Brain (organoid and tissue), 16 donors: ENCODE measurements at places on chromosomes 11 and 22. TPM values are rescaled to one million over a fixed set of nuclear protein-coding genes. Genes with fewer than 3 reads are reported as not detected.

Gene OR51B4
- polyA plus RNA-seq: not detected

Gene OR10AG1
- polyA plus RNA-seq: not detected

Gene GAB4
- polyA plus RNA-seq: not detected

Gene PLAAT5
- 1.5 TPM for polyA plus RNA-seq

Gene SAC3D1
- polyA plus RNA-seq: 44.9 TPM

Gene GGTLC3
- polyA plus RNA-seq: not detected

Gene OR52E6
- polyA plus RNA-seq: not detected

Gene FADS1
- polyA plus RNA-seq: 103 TPM

- DNase-seq: no peak
These were observed 540 bp downstream of the ADM start for GRCh38 chr11:10305262-10305963.

DNA sequence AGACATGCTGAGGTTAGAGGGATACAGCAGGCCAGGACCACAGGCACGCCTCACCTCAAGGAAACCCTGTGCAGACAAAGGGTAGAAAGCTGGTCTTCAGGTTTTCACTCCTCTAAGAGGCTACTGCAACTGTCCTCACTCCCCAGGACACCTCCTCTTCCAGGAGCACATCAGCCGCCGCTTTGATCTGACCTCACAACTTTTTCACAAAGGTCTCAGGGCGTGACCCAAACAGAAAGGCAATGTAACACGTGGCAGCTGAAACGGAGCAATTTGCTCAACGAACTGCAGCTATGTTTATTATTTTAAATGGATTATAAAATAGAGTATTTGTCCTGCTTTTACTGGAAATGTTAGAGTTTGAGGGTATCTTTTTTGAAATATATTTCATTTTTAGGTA lies 46.1 kb downstream of the LARGE1 start:
- DNase-seq: no peak

DNA sequence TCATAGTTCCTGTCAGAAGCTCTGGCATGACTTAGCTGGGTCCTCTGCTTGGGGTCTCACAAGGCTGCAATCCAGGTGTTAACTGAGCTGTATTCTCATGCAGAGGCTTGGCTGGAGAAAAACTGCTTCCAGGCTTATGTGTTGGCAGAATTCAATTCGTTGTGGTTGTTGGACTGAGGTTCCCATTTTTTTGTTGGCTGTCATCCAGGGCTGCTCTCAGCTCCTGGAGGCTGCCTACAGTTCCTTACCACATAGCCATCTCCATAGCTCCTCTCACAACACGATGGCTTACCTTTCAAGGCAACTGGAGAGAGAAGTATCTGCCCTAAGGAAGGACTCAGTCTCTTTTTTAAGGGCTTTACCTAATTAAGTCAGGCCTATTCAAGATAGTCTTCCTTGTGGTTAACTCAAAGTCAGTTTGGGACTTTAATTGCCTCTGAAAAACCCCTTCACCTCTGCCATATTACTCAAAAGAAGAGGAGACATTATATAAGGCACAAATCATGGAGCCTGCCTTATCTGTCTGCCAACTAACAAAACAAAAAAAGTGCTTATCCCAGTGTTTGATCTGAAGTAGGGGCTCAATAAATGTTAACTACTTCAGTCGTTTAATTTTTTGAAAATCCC lies 35.2 kb downstream of the OR2AG2 start:
- DNase-seq: no peak

GRCh38 chr11:44177905-44178304 lies 82.4 kb downstream of the EXT2 start:
- no peak for DNase-seq

GRCh38 chr11:45180179-45180847 lies 33.9 kb downstream of the PRDM11 start:
- peak; percentile 77 for DNase-seq

GRCh38 chr22:26800858-26801257 lies 143.5 kb downstream of the MIAT start:
- DNase-seq: no peak

GRCh38 chr22:19175602-19176174 lies 2.8 kb downstream of the SLC25A1 start:
- DNase-seq: no peak

DNA sequence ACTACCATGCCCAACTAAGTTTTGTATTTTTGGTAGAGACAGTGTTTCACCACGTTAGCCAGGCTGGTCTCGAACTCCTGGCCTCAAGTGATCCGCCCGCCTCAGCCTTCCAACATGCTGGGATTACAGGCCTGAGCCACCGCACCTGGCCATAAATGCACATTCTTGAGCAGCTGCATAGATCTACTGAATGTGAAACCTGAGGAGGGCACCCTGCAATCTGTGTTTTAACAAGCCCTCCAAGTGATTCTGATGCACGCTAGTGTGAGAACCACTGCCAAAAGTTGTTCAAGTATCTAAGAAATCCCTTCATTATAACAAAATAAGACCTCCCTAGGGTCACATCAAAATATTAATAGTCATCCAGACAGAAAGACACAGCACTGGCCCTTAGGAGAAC lies 89.3 kb downstream of the RDX start:
- no peak for DNase-seq

GRCh38 chr22:42500161-42500835 lies 19.3 kb downstream of the RRP7A start:
- DNase-seq: peak; percentile 80

DNA sequence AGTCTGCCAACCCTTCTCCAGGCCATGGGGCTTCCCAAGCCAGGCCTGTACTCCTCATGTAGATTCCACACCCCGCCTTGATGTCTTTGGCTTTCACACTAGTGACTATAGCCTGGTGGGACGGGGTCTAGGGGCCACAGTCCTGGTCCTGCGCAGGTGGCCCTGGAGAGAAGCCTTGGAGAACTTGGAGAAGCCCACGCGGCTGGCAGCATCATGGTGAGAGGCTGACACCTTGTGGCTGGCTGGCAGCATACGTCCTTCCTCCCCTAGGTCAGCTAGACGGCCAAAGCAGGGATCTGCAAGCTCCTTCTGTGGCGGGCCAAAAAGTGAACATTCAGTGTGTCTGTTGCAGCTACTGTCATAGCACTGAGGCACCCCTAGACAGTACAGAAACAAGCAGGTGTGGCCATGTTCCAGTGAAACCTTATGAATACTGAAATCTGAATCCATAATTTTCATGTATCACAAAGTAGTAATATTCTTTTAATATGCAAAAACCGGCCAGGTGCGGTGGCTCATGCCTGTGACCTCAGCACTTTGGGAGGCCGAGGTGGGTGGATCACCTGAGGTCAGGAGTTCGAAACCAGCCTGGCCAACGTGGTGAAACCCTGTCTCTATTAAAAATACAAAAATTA lies 42.0 kb downstream of the FAM83F start:
- DNase-seq: peak; percentile 87

DNA sequence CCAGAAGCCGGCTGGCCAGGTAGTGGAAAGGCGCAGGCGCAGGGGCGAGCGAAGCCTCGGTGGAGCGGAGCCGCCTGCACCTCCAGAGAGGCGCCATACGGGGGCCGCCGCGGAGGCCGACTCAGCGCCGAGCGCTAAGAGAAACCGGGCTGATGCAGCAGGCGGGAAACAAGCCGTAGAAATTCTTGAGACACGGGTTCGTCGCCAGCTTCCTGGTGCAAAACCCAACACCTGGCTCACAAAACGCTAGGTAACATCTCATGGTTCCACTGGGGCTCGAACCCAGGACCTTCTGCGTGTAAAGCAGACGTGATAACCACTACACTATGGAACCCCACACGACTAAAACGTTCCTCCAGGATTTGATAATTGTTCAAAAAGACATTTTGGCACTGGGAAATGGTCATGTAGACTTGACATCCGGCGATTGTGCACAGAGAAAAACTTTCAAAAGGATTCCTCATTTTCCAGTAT lies 39.1 kb downstream of the OR4D9 start:
- peak; percentile 97 for DNase-seq

DNA sequence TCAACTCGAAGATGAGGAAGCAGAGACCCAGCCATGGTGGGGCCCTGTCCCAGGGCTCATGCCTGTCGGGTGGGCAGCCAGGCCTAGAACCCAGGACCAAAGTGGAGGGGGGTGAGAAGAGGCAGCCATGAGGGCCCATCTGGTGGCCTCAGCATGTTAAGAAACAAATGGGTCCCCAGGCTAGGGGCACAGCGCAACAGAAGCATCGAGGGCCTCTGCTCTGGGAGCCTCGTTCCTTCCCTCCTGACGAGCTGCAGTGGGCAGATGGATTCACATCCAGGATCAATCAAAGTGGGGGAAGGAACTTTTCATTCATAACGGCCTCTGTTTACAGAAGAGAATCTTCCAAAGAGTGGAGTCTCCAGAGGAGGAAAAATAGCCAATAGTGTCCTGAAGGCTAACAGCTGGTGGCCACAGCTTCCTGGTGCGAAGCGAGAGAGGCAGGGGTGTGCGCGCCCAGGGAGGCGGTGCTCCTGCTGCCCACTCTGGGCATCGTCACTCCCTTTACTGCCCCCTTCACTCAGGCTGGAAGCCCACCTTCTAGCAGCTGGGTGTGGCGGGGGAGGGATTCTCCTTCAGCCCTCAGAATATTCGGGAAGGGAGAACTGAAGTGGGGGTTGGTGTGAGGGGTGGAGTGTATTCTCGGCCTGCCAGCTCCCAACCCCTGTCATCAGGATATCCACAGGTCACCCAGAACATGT lies 4.3 kb downstream of the CBX7 start:
- no peak for DNase-seq

GRCh38 chr11:69529001-69529400 lies 47.5 kb downstream of the LINC01488 start:
- no peak for DNase-seq

DNA sequence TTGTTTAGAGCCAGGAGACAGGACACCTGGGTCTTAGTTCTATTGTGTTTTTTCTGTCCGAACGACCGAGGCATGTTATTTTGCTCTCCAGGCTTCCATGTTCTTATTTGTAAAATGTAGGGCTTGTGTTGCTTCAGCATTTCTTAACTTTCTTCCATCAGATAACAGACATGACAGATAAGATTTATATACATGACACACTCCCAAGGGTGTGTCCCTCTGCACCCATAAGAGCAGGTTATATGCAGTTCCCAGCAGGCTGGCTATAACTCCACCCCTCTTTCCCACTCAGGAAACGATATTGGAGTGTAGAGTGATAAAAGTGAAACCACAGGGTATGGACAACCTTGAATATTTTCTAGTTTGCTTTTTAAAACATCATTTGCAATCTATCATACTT lies 65.8 kb downstream of the APIP start:
- DNase-seq: no peak

DNA sequence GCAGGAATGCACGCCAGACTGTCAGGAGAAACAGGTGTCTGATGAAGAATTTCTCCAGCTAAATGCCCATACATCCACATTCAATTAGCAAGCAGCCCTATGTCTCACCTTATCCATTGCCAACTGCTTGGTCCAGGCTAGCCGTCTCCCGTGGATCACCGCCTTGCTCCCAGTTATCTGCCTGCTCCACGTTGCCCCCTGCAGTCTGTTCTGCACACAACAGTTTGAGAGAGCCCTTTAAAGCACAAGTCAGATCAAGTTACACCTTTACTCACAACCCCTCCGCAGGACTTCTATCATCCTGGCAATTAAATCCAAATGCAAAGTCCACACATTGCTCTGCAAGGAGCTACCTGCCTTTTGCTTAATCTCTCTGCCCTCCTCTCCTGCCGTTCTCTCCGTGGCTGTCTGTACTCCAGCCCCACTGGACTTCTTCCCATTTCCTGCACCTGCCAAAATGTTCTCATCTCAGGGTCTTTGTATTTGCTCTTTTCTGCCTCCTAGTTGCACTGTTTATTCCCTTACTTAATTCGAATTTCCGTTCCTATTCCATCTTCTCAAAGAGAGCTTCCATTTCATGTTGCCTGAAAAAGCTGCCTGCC lies 185.3 kb upstream of the LARGE1 start:
- DNase-seq: peak; percentile 63

DNA sequence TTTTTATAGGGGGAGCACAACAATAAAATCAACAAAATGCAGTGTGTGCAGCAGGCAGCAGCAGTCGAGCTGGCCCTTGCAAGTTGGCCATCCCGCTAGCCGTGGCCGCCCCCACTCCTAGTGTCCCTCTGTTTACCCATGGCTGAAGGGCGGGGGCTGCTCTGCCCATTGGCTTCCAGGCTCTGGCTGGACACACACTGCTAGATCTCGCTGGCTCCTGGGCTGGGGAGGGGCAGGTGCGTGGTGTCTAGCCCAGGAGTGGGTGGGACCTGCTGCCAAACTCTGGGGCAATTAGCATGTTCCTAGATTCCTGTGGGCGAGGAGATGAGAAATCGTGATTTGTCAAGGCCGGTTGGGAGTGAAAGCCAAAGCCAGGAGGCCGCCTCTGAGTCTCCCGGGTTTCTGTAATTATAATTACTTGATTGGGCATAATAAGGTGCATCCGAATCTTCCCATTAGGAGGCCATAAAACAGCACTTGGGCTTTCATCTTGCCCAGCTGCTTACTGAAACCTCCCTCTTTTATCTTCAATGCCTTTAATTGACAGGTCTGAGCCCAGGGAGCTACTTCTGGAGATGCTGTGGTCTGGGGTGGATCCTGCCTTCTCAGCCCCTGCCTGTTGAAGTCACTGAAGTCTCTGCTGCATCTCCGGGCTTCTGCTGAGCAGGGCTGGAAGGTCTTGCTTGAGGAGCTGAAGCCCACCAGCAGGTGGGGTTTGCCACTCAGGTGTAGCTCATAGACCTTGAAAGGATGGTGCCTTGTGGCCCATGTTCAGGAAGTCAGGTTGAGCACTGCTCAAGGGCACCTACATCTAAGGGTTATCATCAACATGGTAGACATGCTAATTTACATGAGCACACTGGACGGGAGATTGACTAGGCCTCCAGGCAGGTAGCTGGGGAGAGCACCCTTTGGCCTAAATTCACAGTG lies 44.5 kb upstream of the DKK3 start:
- DNase-seq: no peak

DNA sequence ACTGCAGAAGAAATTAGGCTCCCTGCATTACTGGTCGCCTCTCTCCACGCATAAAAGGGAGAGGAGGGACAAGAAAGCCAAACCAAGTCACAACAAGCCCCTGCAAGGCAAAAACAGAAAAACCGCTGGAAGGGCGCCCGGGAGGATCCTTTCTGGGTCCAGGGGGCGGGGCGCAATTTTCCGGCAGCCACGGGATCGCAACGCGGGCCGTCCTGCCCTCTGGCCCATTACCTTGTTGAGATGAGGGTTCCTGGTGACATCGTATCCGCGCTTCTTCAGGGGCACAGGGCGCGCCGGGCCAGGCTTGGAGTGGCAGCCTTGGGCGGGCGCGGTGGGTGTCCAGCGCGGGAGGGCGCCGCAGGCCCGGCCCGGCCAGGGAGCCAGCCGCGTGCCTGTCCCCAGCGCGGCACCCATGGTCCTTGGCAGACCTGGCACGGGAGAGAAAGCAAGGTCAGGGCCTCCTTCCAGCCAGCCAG lies 847 bp downstream of the ME3 start:
- peak; percentile 72 for DNase-seq

- DNase-seq: no peak
These were observed 11.1 kb upstream of the PHLDA2 start for GRCh38 chr11:2940147-2940920.
